ENCODE measurements at places on chromosomes 2 and 18.

GRCh38 chr2:172554352-172555271, 1.3 kb upstream of the PDK1 start:
- no peak for DNase-seq

DNA sequence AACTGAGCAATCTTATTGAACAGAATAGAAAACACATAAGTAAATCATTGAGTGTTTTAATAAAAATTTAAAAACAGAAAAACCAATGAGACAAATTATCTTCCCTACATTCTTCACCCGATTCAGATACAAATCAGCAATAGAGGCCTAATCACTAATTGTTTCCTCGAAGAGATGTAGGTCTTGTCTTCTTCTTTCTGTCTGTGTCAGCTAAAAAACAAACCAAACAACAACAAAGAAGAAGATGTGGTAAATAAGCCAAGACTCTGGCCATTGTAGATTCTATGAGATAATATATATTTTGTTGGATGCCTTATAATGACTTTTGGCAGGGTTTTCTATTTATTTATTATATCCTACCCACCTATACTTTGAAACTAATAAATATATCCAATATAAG, 200.9 kb upstream of the FSIP2 start:
- DNase-seq: no peak

- no peak for DNase-seq
Observed at GRCh38 chr2:1784087-1784486, 39.8 kb upstream of the PXDN start.

DNA sequence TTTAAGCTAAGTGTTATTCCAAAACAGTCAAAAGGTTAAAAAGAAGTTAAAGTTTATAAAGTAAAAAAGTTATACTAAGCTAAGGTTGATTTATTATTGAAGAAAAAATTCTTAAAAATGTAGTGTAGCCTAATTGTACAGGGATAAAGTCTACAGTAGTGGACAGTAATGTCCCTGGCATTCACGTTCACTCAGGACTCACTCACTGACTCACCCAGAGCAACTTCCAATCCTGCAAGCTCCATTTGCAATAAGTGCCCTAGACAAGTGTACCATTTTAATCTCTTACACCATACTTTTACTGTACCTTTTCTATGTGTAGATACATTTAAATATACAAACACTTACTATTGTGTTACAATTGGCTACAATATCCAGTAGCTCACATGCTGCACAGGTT, 86.1 kb downstream of the CACNB4 start:
- no peak for DNase-seq

DNA sequence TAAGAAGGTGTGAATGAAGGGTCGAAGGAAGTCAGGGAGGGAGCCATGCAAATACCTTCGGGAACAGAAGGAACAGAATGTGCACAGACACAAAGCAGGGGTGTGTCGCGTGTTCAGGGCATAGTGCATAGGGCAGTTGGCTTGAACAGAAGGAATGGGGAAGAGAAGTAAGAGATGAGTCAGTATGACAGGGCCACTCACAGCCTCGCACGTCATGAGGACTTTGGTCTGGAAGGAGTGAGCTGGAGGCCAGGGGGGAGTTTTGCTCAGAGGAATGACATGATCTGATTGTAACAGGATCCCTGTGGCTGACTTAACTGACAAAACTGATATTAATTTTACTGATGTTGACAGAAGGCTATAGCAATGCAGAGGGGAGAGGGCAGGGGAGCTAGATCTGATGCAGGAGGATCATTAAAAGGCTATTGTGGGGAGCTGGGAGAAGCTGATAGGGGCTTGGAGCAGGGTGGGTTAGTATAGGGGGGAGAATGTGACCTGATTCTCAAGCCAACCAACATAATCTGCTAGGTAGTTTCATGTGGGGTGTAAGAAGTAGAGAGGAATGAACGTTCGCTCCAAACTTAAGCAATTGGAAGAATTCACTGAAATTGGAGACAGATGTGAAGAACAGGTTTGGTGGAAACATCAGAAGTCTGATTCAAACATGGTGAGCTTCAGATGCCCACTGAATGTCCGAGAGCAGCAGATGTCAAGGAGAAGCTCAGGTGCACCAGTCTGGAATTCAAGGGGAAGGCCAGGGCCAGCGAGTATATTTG, 60.4 kb upstream of the COPS8 start:
- peak; percentile 87 for DNase-seq

DNA sequence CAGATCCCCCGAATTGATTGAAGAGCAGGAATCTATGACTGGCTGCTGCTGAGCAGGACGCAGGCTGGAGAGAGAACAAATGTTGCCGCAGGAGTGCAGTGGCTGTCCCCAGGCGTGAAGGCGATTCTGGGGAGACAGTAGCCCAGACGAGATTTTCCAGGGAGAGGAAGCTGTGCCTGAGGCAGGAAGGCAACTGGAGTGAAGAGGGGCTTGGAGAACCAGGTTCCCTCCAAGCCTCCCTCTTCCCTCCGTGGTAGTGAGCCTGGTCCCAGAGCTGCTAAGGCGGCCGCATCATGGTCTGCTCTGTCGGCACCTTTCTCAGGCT, 1.3 kb upstream of the NPPC start:
- DNase-seq: no peak

DNA sequence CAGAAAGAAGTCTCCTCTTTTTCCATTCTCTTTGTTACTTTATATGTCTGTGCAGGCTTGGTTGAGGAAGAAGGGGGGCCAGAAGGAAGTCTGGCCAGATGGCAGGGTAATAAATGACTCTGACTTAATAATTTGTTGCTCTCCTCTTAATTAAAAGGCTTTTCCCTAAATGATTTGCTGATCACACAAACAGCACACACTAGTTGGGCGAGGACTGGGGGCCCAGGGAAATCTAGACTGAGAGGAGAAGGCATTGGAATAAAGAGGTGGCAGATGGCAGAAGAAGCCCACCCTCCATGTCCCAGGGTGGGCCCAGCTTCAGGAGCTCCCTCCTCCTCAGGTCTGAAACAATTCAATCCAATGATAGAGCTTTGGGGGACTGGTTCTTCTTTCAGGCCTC, 12.7 kb upstream of the SMARCAL1 start:
- DNase-seq: no peak

DNA sequence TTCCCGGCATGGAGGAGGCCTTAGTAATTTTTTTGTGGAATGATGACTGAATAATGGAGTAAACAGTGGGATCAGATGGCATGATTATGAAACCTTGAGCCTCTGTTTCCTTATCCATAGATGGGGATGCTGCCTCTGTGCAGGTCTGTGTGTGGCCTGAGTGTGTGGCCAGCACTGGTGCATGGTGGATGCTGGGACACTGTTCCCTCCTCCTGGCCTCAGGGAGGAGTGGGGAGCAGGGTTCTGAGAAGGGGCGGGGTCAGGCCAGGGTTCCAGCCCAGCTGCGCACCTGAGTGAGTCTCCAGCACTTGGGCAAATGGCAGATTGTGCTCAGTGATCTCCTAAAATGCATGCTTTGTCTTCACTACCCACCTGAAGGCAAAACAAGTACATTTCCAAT, 66.4 kb downstream of the DCDC2C start:
- no peak for DNase-seq

- DNase-seq: peak; percentile 7
Observed at GRCh38 chr2:128487650-128488387, 169.2 kb upstream of the HS6ST1 start.

GRCh38 chr2:120514521-120514920, 168.6 kb downstream of the INHBB start:
- no peak for DNase-seq

DNA sequence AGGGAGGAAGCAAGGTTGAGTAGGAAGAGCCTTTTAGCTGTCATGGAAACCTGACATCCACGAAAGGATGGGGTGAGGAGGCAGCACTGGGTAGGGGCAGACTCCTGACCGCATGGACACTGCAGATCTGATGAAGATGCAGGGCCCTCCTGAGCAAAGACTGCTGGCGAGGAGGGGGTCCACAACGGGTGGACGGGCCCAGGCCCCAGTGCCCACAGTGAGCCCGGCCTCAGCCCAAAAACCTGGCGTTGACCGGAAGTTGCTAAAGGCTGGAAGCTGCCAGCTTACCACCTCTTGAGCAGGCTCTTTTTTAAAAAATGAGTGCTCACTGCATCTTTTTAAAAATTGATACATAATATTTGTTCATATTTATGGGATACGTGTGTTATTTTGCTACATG, 247.3 kb downstream of the SH3BP4 start:
- DNase-seq: no peak

- DNase-seq: peak; percentile 75
Observed at GRCh38 chr2:144183727-144184126, 336.2 kb downstream of the ZEB2 start.

DNA sequence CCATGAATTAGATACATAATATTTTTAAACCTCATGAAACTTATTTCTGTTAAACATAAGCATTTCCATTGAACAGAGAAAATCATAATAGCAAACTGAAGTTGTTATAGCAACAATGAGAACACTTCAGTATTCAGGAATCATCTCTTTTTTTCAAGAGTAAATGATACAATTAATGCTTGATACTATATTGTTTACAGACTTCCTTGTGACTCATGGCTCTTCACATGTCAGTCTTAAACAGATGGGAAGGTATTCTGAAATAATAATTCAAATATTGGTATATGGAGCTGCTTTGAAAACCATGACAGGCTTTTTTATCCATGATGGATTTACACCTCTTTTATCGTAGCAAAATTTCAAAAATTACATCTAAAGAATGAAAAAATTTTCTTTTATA, 226.5 kb upstream of the RBMS1 start:
- no peak for DNase-seq

DNA sequence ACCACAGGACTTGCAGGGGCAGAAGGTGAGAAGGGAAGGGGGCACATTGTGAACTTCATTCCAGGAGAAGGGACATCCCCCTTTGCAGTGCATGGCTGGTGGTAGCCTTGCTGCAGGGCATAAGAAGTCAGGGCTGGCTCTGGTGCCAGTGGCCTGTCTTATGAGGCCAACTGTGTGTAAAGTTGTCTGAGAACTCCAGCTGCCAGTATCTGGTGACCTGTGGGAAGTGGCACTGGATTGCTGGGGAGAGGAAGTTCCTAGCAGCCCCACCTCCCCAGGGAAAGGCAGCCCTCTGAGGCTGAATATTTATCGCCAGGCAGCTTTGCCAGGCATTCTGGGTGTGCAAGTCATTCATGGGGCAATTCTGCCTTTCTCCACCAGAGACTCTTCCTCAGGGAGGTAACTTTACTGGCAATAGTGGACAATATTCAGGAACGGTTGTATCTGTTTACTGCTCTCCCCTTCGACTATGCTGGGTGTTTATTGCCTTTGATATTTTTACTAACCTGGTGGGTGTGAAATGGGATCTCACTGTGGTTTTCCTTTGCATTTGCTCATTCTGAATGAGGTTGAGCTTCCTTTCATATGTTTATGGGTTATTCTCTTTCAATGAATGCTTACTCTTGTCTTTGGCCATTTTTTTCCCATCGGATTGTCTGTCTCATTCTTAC, 12.3 kb downstream of the TRPM8 start:
- no peak for DNase-seq

- DNase-seq: no peak
Observed at GRCh38 chr2:67878743-67879142, 184.1 kb downstream of the C1D start.

DNA sequence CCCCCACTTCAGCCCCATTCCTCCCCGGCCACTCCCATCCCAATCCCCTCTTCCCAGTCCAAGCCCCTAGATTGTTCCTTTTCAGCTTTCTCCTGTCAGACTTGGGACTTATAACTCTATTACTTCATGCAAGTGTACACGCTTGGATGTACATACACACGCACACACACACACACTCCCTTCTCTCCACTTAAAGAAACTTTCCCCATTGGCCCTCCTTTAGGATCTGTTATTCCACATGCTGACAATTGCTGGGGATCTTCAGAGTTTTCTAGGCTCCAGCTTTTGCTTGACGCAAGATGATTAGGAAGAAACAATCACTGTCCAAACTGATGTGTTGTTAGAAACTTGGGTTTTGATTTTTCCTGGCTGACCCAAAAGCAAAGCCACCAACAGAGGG, 75.4 kb downstream of the CDK15 start:
- DNase-seq: no peak

DNA sequence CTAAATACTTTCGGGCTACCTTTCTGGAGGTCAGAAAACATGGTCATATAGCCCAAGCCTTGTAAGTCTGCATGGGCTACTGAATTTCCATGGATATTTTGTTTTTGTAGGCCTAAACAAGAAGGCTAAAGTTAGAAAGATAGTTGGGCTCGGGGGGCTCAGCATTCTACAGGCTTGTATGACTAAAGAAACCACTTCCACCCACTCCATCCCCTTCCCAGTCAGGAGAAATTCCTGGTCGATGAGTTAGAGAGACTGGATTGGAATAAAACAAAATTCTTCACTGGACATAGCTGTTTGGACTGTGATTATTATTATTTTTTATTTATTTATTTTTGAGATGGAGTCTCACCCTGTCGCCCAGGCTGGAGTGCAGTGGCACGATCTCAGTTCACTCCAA, 539.4 kb upstream of the TNP1 start:
- DNase-seq: no peak

DNA sequence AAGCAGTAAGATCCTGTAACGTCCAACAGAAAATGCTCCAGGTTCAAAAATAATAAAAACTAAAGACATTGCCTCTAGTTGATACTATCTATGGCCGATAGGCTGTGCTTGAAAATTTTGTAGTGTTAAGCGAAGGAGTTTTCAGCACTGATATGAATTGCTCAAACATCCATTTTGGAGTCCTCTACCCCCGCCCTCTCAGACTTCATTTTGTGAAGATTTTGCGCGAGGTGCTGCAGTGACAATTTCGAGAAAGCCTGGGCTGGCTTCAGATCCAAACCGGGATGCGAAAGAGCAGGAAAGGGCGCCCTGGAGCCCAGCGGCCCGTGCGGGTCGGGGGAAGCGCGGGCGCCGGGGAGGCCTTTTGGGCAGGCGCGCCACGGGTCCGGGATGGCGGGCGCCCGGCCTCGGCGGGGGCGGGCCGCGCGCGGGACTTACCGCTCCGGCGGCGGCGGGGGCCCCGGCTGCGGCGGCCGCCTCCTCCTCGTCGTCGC, 1.8 kb downstream of the SP3 start:
- no peak for DNase-seq

DNA sequence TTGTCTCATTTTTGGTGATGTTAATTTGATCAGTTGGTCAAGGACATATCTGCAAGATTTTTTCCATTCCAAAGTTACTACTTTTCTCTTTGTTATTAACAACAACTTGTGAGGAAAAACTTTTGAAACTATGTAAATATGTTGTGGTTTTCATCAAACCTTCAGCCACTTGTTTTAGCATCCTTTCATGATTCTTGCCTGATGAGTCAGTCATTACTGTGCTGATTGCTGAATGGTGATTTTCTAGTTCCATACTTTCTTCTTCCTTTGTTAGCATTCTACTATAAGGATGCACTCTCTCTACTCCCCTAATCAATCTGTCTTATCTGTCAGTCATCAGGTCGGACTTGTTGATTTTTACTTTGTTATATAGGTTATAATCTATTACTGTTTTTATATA, 10.9 kb downstream of the TMEM87B start:
- no peak for DNase-seq

DNA sequence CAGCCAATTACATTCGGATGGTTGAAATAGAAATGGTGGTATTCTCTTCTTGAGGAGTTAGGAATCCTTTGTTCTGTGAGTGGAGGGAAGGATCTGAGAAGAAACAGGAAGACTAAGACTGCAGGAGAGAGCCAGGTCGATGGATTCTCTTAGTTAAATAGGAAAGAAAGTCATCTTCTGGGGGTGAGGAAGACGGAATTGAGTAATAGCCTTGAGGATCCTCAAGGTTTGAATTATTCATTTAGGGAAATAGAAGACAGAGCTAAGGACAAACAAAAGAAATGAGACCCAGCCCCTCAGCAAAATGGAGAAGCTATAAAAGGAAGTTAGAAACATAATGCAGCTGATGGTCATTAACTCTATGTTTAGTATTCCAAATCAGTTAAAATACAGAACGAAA, 1.8 kb downstream of the LAPTM4A start:
- no peak for DNase-seq
